ENCODE measurements at places on chromosomes 1 and 21. TPM values are rescaled to one million over a fixed set of nuclear protein-coding genes. Genes with fewer than 3 reads are reported as not detected.

GRCh38 chr1:58741678-58742553 lies 41.9 kb downstream of the JUN start:
- H3K4me3 ChIP-seq: no peak overlapping the region
- no peak overlapping the region for H3K27ac ChIP-seq
- no peaks in the 10 kb centered on the region for H3K36me3 ChIP-seq
- peaks cover 6% of the 10 kb centered on the region for H3K27me3 ChIP-seq

- no peaks in the 10 kb centered on the region for H3K36me3 ChIP-seq
- no peak overlapping the region for H3K4me3 ChIP-seq
- H3K4me1 ChIP-seq: peaks cover 10% of the 10 kb centered on the region
- peaks cover 30% of the 10 kb centered on the region for H3K27me3 ChIP-seq
- H3K27ac ChIP-seq: no peak overlapping the region
- DNase-seq: no peak
These were observed 55.9 kb downstream of the ZBTB18 start for GRCh38 chr1:244106837-244107493.

OR10Z1 gene
- total RNA-seq: not detected

DNA sequence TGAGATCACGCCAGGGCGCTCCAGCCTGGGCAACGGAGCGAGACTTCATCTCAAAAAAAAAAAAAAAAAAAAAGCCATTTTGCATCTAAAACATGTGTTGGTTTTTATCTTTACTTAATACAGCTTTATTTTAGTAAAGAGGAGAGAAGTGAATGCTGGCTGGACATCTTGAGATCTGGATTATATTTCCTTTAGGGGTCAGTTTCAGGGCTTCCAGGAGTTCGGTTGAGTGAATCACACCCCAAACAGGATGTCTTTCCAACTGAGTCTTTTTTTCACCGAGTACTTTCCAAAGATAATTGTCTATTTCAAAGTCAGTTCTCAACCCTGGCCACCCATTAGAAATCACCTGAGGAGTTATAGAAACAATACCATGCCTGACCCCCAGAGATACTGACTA lies 16.6 kb upstream of the IPP start:
- no peaks in the 10 kb centered on the region for H3K36me3 ChIP-seq
- DNase-seq: no peak

PGLYRP3 gene
- total RNA-seq: not detected

GRCh38 chr1:230495891-230496385 lies 69.8 kb upstream of the PGBD5 start:
- DNase-seq: no peak
- H3K27ac ChIP-seq: no peak overlapping the region
- H3K27me3 ChIP-seq: peaks cover 15% of the 10 kb centered on the region
- no peaks in the 10 kb centered on the region for H3K36me3 ChIP-seq

DNA sequence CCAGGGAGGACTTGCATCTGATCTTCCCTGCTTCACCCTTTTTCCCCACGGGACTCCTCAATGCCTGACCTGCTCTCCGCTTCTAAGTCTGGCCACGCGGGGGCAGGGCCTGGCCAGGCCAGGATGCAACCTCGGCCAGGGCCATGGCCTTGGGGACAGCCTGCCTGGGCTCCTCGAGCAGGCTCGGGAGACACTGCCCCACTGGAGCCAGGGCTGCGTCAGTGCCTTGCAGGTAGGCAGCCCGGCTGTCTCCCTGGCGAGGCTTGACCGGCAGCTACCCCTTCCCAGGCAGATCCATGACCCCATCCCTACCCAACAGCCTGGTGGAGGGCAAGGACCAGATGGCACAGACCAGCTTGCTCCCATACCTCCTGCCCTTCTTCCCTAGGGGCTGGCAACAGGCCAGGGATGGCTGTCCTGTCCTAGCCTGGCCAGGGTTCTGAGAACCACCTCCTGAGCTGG lies 2.7 kb upstream of the PRDM16 start:
- DNase-seq: no peak
- H3K4me3 ChIP-seq: no peak overlapping the region
- H3K4me1 ChIP-seq: peaks cover 4% of the 10 kb centered on the region
- no peaks in the 10 kb centered on the region for H3K36me3 ChIP-seq
- H3K27ac ChIP-seq: no peak overlapping the region

DNA sequence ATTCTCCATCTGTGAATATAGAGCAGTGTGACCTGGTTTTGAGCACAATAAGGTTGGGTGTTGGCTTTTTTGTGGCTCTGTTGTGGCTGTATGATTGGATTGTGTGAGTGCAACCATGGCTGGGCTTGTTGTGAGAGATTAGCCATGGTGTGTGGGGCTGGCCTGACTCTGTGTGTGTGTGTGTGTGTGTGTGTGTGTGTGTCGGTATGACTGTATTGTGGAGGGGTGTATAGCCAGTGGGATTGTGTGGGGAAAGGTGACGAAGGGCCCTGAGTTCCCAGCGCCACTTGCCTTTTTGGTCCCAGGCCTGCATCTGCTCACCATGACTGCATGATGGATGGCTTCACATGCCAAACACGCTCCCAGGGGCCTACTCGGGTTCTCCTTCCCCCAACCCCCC lies 5.9 kb upstream of the SLC6A9 start:
- no peaks in the 10 kb centered on the region for H3K36me3 ChIP-seq
- H3K27ac ChIP-seq: no peak overlapping the region
- no peaks in the 10 kb centered on the region for H3K27me3 ChIP-seq
- H3K4me1 ChIP-seq: peaks cover 6% of the 10 kb centered on the region
- no peak for DNase-seq

GRCh38 chr1:155127967-155128754 lies 485 bp downstream of the EFNA1 start:
- no peaks in the 10 kb centered on the region for H3K36me3 ChIP-seq
- peaks cover 41% of the 10 kb centered on the region for H3K27me3 ChIP-seq
- peaks cover 30% of the 10 kb centered on the region for H3K4me1 ChIP-seq
- H3K4me3 ChIP-seq: peak overlapping the region; percentile 68
- DNase-seq: no peak

- H3K36me3 ChIP-seq: no peaks in the 10 kb centered on the region
- no peak overlapping the region for H3K4me3 ChIP-seq
- no peak for DNase-seq
- H3K4me1 ChIP-seq: no peaks in the 10 kb centered on the region
- no peak overlapping the region for H3K27ac ChIP-seq
These were observed 65.6 kb upstream of the RRP15 start for GRCh38 chr1:218219460-218219859.
